Mesothelial cell of epicardium (in vitro differentiated cells): ENCODE measurements at places on chromosomes 16 and 17.

DNA sequence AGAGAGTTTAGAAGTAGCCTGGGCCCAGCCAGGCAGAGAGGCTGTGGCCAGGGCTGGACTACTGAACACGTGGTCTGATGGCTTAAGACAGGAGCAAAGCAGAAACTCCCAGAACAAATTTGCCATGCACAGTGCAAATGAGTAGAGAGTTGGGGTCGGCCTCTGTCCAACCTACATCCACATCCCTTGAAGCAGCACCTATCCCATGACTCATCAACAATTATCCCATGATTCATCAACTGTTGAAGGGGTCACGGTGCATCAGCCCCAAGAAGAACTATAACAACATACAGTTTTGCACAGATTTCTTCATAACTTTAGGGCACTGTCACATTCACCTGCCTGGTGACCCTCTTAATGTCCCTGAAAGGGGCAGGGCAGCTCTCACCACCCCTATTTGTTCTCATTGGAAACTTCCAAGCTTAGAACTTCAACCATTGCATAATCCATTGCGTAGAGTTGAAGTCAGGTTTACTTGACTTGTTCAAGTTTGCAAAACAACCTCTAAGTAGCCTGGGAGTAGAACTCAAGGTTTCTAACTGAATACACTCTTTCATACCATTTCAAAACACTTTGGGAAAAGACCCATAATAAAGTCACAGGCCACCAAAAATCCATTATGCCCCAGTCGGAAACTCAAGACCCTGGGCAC, 235.2 kb upstream of the CDH5 start:
- H3K4me1 ChIP-seq, result peaks cover 43% of the 10 kb centered on the region
- no peak for DNase-seq
- no peak overlapping the region for H3K27ac ChIP-seq
- H3K36me3 ChIP-seq, result no peaks in the 10 kb centered on the region
- H3K27me3 ChIP-seq, result peaks cover 80% of the 10 kb centered on the region

DNA sequence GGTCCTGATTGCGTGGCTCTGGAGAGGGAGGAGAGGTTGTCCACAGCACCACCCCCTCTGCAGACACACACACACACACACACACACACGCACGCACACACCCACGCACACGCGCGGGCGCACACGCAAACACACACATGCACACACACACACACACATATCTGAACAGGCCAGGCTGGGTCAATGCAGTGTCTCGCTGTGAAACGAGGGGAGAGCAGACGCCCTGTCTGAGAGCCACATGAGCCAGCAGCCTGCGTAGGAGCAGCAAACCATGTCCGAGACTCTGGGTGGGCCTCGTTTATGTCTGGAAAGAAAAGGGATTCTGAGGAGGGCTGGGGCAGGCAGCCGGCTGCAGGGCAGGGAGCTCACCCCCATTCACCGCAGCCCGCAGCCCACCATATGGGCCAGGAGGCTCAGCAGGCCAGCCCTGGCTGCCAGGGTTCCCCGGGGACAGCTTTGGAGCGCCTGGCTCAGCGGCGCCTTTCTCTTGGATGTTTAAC, 93.3 kb upstream of the TNRC6C start:
- peaks cover 6% of the 10 kb centered on the region for H3K4me1 ChIP-seq
- DNase-seq, result no peak
- no peaks in the 10 kb centered on the region for H3K36me3 ChIP-seq
- H3K4me3 ChIP-seq, result no peak overlapping the region
- no peak overlapping the region for H3K27ac ChIP-seq

GRCh38 chr17:22671110-22671509, 978.8 kb downstream of the KCNJ18 start:
- H3K36me3 ChIP-seq, result no peaks in the 10 kb centered on the region
- no peak for DNase-seq
- H3K4me3 ChIP-seq, result no peak overlapping the region
- H3K27ac ChIP-seq, result no peak overlapping the region
- H3K27me3 ChIP-seq, result no peaks in the 10 kb centered on the region

DNA sequence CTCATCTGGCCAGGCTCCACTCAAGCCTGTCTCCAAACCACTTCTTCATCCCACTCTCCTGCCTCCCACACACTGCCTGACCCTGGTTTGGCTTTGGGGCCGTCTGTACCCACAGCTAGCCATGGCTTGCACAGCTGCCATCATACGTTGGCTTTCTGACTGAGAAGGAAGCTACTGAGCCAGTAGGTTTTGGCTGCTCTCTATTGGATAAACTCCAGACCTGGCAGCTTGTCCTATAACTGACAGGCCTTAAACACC, 3.9 kb downstream of the MIF4GD start:
- no peaks in the 10 kb centered on the region for H3K27me3 ChIP-seq
- peaks cover 6% of the 10 kb centered on the region for H3K36me3 ChIP-seq
- no peak overlapping the region for H3K27ac ChIP-seq
- H3K4me1 ChIP-seq, result peaks cover 27% of the 10 kb centered on the region

DNA sequence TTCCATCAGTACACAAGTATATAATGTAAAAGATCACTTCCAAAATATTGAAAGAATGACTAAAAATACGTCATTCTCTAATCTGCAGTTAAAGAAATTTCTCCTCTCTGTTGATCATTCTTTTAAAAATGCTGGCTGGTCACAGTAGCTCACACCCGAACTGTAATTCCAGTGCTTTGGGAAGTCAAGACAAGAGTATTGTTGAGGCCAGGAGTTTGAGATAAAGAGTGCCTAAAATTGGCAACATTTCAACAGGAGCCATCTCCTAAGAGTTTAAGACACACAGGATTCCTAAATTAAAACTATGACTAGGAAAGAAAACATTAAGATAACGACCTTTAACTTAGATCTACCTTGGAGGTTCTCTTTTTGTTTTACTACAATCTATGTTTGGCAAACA, 4.5 kb upstream of the USP32 start:
- H3K27me3 ChIP-seq, result no peaks in the 10 kb centered on the region
- no peak for DNase-seq
- H3K4me1 ChIP-seq, result peaks cover 6% of the 10 kb centered on the region
- H3K27ac ChIP-seq, result no peak overlapping the region
- no peak overlapping the region for H3K4me3 ChIP-seq

GRCh38 chr17:44110011-44110686, 13.3 kb downstream of the HDAC5 start:
- H3K27ac ChIP-seq, result no peak overlapping the region
- H3K4me3 ChIP-seq, result no peak overlapping the region
- H3K36me3 ChIP-seq, result no peaks in the 10 kb centered on the region
- H3K4me1 ChIP-seq, result peaks cover 19% of the 10 kb centered on the region

GRCh38 chr17:81471818-81472456, 40.7 kb downstream of the ACTG1 start:
- H3K27me3 ChIP-seq, result no peaks in the 10 kb centered on the region
- H3K4me3 ChIP-seq, result no peak overlapping the region
- H3K4me1 ChIP-seq, result peaks cover 8% of the 10 kb centered on the region
- peak overlapping the region; percentile 67 for H3K27ac ChIP-seq
- H3K36me3 ChIP-seq, result no peaks in the 10 kb centered on the region

DNA sequence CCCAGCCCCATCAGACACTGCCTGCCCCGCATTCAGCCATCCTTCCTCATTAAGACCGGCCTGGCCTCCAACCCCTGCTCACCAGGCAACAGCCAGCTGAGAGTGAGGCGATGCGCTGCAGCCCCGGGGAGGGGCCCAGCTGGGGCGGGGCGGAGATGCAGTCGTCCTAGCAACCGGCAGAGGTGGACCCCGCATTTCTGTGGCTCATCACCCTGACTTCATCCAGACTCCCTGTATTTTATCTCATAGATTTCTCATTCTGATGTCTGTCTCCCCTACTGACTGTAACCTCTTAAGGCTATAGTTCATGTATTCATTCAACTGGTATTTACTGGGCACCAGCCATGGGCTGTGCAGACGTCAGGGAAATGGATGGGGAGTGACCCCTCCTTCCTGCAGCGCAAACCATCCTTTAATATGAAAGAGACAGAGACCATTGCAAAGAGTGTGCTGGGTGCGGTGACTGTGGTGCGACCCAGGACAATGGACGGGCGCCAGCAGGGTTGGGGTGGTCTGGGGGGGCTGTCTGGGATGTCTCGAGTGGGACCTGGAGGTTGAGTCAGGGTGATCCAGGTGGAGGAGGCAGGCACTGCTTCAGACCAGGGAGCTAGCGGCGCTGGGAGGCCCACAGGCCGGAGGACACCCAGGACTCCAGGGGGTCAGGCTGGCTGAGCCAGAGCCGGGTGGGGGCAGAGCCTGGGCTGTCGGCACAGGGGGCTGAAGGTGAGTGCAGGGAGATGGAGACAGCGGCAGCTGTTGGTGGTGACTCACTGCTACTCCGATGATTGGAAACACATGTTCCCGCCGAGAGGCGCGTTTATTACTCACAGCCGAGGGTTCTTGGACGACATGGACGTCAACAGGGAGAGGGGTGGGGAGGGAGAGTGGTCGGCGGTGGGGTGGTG, 10.5 kb upstream of the TIMP2 start:
- H3K4me1 ChIP-seq, result peaks cover 35% of the 10 kb centered on the region
- DNase-seq, result peak; percentile 62
- no peaks in the 10 kb centered on the region for H3K27me3 ChIP-seq
- no peaks in the 10 kb centered on the region for H3K36me3 ChIP-seq

- H3K4me3 ChIP-seq, result no peak overlapping the region
- no peak overlapping the region for H3K27ac ChIP-seq
- H3K4me1 ChIP-seq, result peaks cover 6% of the 10 kb centered on the region
Measured at GRCh38 chr17:55770196-55770870, 19.5 kb downstream of the PCTP start.
